ENCODE measurements at places on chromosomes 2 and 18.

DNA sequence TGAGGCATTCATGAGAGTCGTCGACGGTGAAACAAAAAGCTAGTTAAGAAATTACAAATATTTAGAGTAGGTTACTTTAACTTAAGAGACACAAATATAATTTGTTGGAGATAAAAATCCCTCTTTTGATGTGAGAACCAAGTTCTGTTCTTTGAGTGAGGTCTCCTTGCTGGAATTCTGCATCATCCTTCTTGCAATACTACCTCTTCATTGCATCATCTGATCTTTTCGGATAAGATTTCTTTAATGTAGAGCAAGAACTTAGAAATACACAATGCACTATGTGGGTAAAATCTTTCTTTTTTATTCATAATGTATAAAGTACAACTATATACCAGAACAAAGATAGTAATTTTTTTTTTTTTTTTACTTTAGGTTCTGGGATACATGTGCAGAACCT lies 118.4 kb downstream of the ARL4C start:
- no peak for DNase-seq

GRCh38 chr2:180657054-180657453 lies 323.4 kb upstream of the UBE2E3 start:
- no peak for DNase-seq

GRCh38 chr2:165224941-165225340 lies 14.3 kb upstream of the SCN2A start:
- no peak for DNase-seq

DNA sequence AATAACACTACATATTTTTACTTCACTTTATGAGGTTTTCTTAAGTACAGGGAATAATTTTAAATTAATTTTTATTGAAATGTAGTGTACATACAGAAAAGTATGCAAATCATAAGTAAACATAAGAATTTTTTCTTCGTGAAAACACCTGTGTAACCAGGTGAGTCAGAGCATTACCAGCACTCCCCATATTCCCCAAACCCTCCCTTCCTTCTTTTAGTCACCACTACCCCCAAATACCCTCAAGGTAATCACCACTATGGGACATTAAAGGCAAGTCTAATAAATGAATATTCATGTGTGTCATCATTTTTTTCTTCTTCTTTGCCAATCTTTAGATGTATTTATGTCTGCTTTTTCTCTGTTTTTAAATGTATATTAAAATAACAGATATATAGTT lies 139.9 kb upstream of the LTBP1 start:
- no peak for DNase-seq

DNA sequence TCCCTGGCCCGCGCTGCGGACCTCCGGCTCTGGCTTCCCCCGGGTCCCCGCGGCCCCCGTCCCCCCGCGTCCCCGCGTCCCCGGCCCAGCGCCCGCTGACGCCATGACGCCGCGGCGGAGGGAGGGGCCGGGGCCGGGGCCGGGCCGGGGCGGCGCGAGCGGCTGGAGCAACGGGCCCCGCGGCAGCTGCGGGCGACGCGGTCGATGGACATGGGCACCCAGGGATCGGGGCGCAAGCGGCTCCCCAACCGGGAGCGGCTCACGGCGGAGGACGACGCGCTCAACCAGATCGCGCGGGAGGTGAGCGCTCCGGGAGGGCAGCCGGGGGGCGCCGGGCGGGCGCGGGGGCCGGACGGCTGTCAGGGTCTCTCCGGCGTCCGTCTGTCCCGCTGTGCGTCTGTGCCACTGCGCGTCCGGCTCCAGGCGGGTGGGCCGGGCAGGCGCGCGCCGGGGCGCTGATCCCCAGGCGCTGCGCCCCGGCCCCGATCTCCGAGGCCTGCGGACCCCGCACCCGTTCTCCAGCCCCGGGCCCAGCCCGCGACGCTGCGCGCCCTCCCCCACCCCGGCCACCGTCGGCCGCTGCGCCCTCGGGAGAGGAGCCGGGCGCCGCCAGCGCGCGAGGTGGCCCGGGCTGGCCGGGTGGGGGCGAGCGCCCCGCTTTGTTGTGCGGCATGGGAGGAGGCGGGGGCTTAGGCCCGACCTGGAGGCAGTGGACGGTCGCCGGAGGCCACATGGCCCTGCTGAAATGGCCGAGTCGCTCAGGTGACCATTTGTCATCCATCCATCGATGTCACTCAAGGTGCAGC lies at the start of gene LRRFIP1:
TSS of gene LRRFIP1 (plus strand) at position 147 of the 806 bp plus-strand sequence. CDS start at position 205, 58 bp downstream.
- no peak for DNase-seq

- DNase-seq, result no peak
These were observed 9.7 kb upstream of the ZNF516 start for GRCh38 chr18:76504749-76505148.

- DNase-seq, result no peak
These were observed 213.5 kb downstream of the CYRIA start for GRCh38 chr2:16452123-16452522.

DNA sequence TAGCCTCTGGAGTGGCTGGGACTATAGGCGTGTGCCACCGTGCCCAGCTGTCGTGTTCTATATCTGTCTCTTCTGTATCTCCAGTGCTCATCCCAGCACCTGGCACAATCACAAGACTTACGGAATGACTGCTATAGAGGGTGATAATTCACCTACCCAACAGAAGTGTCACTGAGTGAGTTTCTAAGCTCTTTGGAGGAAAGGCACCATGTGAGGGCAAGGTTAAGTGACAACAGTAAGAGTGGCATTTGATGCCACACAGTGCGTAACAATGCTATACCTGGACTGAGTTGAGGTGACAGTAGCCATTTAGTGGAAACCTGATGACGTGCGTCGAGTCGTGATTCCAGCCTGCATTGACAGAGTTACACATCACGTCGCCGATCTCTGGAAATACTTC lies 89.0 kb downstream of the KCTD1 start:
- no peak for DNase-seq

DNA sequence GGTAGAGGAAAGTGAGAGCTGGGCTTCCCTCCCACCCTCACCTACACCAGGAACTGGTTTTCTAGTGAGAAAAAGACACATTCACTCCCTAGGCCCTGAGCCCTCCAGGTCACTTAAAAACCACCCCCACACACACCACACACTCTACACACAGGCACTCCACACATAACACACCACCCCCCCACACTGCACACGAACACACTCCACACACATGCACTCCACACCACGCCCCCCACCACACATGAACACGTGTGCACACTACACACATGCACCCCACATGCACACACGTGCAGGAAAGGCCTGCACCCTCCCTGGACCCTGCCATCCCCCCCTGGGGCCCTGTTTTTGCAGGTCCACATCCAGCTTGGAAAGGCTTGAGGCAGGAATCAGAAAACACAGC lies 67.6 kb downstream of the RALBP1 start:
- DNase-seq, result no peak

DNA sequence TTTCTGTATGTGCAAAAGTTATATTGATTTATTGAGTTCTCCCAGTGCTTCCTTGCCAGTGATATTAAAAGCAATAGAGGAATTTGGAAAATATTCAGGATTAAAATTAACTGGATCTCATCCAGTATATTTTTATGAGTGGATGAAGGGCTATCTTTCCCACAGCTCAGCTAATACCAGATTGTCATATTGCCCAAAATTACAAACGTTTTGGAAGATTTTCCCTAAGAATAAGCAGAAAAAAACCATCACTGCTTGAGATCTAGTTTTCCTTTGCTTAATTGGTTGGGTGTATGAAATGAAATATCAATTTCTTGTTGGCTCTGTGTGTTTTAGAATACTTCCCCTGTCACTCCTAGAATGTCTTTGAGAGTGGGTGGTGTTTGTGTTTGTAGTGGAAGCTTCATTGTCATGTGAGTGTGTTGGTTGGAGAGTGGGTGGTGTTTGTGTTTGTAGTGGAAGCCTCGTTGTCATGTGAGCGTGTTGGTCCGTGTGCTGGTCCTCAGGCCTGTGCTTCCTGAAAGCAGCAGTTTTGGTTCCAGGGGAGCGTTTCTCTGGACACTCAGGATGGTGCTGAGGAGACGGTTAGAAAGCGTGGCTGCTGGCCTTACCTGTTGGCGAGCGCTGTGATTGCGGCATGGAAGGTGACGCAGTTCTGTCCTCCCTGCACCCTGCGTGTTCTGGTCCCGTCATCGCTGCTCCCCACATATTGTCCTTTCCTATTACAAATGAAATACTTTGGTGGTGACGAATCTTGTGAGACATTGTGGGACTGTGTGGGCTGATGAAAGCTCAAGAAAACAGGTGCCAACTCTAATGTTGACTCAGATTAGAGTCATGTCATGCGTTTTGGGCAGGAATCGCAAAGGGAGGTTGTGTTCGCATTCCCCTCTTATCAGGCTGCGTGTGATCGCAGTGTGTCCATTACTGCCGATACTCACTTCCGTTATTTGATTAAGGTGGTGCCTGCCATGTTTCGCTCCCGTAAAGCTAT lies 12.4 kb downstream of the ASB1 start:
- no peak for DNase-seq

- DNase-seq, result no peak
These were observed 83.8 kb downstream of the LRATD1 start for GRCh38 chr2:14716319-14716718.

- no peak for DNase-seq
These were observed 226.0 kb upstream of the CTAGE1 start for GRCh38 chr18:22643731-22644130.

- no peak for DNase-seq
These were observed 7.5 kb upstream of the CCDC93 start for GRCh38 chr2:118021356-118021755.

DNA sequence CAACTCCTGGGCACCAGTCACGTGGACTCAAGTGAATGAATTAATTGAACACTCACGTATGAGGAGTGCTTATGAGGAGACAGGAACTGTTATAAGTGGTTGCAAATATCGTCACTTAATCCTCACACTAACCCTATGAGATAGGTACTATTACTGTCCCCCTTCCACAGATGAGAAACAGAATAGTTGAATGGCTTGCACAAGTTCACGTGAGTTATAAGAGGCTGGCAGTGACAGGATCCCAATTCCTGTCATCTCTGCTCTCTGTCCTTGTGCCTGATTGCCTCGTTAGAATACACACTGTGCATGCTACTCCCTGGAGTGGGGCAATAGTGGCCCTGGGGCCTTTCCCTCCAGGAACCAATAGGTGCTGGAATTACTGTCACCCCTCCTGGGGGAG lies 253.5 kb downstream of the DYSF start:
- DNase-seq, result no peak

DNA sequence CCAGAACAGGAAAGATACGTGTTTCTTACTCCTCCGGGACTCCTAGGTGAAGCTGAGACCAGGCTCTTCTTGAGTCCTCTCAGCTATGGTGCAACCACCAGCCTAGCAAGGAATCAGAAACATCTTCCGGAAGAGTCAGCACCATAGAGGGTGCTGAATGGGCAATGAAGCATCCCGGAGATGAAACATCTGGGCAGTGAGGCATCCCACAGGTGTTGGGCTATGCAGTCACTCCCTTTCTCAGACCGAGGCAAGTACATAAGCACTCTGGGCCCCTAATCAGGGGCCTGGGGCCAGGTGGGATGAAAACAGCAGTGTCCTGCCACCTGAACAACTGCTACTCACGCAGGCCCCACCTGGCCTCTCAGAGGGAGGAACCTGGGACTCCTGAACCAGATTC lies 1.4 kb upstream of the CAPN10 start:
- DNase-seq, result no peak

DNA sequence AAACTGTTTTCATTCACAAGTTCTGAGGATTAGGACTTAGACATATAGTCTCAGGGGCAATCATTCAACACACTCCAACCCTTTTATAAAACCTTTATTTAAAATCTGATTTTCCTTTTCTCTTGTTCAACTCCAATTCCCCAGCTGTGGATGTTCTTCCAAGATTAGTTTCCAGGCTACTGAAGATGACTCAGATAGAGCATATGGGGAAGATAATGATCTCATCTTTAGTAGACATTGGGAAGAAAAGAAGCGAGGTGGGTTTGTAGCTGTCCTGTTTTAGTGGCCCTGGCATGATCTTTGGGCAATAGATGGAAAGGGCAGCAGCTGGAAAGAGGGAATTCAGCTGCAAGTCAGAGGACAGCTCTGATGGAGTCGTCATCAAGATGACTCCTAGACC lies 247.7 kb upstream of the CCDC68 start:
- DNase-seq, result no peak

DNA sequence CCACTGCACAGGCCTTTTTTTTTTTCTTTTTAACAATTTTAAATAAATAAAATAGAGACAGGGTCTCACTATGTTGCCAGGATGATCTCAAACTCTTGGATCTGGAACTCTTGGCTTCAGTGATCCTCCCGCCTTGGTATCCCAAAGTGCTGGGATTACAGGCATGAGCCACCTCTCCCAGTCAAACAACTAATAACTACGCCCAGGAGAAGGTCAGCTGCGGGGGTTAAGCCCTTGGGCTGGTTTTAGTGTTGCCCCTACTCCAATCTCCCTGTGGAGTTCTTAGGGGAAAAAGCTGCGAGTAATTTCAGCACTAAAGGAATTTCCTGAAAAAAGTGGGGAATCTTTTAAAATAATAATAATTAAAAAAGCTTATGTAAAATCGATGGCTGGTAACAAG lies 96.4 kb upstream of the XPO1 start:
- no peak for DNase-seq

- DNase-seq, result no peak
These were observed 114.1 kb downstream of the PRPF40A start for GRCh38 chr2:152603166-152603565.

DNA sequence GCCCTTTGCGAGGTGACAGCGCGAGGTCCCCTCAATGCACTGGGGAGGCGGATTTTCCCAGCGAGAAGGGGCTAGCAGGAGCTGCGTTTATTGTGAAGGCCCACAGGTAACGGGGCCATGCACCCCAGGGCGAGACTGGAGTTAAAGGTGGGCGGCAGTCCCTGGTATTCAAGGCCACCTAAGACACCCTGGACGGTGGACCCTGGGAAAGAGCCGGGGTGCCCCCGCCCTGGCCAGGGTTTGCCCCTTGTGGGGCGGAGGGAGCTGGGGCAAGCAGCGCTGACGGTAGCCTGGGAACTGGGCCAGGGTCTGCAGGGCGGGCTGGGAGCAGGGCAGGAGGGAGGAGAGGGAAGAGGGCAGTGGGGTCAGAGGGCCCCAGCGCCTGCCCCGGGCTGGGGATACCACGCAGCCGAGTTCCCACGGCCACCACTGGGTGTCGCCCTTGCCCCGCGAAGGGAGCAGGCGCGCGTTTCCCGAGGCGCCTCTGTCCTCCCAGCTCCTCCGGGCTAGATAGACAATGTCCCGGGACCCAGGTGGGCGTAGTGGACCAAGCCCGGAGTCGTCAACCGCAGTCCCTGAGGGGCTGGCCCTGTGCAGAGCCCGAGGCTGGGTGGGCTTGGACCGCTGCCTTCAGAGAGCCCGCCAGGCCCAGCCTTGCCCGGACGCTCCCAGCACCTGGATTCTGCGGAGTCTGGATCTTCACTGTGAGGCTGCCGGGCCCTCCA lies 80.2 kb downstream of the SMAD4 start:
- DNase-seq, result no peak

- no peak for DNase-seq
These were observed 39.7 kb upstream of the MAP4K4 start for GRCh38 chr2:101657787-101658186.

GRCh38 chr2:106044859-106045258 lies 149.2 kb downstream of the UXS1 start:
- DNase-seq, result no peak

- DNase-seq, result no peak
These were observed 223.3 kb downstream of the FBXO15 start for GRCh38 chr18:73924307-73924706.

GRCh38 chr18:50722311-50722710 lies 97.5 kb downstream of the MRO start:
- no peak for DNase-seq
